ENCODE measurements at places on chromosomes 1 and 21.

- DNase-seq, result no peak
Measured at GRCh38 chr1:157000686-157001085, 44.9 kb downstream of the ARHGEF11 start.

DNA sequence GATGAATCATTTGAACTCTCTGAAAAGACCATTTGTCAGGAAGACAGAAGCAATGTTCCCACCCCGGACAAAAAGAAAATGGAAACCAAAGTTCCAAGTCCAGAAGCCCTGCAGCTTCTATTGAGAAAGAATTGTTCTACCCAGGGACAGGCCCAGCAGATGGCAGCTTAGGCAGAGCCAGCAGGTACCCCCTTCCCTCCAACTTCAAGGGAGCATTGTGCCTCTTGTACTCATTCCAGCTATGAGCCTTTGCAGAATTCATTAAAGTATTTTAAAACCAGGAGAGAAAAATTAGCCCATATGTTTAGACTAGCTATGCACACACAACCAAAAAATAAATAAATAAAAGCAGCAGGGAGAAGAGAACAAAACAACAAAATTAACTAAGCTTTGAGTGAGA, 85.2 kb upstream of the KCND3 start:
- DNase-seq, result no peak

DNA sequence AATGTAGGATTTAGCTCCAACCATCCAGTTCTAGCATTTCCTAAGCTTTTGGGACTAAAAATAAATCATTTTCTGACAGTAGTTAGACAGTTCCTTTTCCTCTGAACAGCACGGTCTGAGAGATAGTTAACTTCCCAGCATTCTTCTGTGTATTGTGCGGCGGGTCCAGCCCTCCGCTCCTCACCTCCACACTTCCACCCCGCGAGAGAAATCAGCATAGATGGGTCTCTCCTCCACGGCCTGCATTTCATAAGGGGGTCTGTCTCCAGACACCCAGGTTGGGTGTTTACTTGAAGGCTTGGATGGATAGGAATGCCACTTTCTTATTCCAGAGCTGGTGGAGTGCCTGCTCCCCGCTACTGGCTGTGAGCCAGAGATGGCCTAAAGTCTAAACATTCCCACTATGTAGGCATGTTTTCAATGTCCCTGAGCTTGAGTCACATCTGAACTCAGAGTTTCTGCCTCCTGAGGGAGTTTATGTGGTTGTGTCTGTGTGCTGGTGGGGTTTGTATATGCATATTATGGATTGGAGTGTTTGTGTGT, 38.0 kb upstream of the PPP2R5A start:
- DNase-seq, result no peak

GRCh38 chr1:76627901-76628300, 239.4 kb upstream of the ST6GALNAC5 start:
- no peak for DNase-seq

DNA sequence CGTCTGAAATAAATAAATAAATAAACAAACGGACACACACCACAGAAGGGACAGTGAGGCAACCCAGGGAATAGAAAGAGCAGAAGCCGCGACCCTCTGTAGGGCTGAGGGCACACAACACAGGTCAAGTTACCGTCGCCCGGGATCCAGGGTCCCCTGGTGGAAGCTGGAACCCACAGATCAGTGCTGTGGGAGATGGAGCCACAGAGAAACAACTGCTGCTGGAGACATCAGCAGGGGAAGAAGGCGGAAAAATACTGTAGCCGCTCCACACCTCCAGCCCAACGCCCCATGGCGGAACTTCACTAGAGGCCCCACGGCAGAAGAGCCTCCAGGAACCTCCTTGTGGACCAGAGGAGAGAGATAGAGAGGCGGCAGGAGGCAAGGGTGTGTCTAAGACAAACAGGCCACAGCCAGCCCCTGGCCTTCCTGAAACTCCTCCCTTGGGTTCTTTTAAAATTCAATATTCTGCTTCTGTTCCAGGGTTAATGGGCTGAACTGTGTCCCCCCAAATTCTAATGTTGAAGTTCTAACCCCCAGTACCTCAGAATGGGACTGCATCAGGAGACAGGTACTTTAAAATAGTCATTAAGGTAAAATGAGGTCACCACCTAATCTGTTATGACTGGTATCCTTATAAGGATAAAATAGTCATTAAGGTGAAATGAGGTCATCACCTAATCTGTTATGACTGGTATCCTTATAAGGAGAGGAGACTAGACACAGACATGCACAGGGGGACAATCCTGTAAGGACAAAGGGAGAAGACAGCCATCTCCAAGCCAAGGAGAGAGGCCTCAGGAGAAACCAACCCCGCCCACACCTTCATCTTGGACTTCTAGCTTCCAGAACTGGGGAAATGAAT, 7.7 kb upstream of the HLCS start:
- DNase-seq, result no peak

GRCh38 chr1:169106921-169107602, 572 bp downstream of the ATP1B1 start:
- no peak for DNase-seq

GRCh38 chr1:245752561-245752960, 597.8 kb downstream of the KIF26B start:
- DNase-seq, result no peak

DNA sequence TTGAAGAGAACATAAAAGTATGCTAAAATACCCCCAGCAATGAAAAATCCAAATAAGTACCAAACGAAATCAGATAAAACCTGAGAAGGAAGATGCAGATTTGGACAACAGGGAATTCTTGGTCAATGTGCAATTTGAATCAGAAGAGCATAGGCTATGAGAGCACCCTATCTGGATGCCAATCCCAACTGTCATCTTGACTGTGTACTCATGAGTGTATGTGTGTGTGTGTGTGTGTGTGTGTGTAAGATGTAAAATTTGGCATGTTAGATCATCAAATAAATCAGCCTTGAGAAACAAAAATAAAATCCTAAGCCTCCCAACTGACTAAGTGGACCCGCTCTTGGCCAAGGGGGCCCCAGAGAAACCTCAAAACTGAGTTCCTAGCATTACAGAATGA, 18.0 kb upstream of the SPRR2G start:
- no peak for DNase-seq

GRCh38 chr1:47187231-47187925, 2.5 kb downstream of the PDZK1IP1 start:
- no peak for DNase-seq

DNA sequence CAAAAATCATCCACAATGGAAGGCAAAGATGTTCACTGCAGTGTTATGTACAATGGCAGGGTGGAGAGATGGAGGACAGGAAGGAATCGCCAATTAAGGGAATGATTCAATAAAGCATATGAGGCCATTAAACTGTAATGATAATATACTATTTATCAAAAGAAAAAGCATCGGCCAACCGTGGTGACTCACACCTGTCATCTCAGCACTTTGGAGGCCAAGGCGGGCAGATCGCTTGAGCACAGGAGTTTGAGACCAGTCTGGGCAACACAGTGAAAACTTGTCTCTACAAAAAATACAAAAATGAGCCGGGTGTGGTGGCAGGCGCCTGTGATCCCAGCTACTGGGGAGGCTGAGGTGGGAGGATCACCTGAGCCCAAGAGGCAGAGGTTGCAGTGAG, 89.1 kb downstream of the SSBP3 start:
- DNase-seq, result no peak

DNA sequence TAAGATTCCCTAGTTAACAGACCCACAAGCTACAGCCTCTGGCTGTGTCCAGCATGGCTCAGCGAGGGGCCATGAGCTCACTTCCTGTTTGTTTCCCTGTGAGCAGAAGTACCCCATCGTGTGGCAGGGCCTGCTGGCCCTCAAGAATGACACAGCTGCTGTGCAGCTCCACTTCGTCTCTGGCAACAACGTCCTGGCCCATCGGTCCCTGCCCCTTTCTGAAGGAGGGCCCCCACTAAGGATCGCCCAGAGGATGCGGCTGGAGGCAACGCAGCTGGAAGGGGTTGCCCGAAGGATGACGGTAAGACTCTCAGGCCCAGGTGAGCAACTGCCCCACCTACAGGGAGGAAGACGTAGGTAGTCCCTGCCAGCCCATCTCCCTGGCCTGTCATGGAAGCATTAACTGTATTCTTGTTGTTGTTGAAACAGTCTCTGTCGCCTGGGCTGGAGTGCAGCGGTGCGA, 38.2 kb downstream of the ZBTB17 start:
- no peak for DNase-seq

GRCh38 chr1:196088541-196088940, 519.7 kb downstream of the KCNT2 start:
- DNase-seq, result no peak

GRCh38 chr1:229379846-229380245, 37.0 kb upstream of the CCSAP start:
- DNase-seq, result no peak

GRCh38 chr1:114468710-114469468, 42.1 kb downstream of the TRIM33 start:
- no peak for DNase-seq

DNA sequence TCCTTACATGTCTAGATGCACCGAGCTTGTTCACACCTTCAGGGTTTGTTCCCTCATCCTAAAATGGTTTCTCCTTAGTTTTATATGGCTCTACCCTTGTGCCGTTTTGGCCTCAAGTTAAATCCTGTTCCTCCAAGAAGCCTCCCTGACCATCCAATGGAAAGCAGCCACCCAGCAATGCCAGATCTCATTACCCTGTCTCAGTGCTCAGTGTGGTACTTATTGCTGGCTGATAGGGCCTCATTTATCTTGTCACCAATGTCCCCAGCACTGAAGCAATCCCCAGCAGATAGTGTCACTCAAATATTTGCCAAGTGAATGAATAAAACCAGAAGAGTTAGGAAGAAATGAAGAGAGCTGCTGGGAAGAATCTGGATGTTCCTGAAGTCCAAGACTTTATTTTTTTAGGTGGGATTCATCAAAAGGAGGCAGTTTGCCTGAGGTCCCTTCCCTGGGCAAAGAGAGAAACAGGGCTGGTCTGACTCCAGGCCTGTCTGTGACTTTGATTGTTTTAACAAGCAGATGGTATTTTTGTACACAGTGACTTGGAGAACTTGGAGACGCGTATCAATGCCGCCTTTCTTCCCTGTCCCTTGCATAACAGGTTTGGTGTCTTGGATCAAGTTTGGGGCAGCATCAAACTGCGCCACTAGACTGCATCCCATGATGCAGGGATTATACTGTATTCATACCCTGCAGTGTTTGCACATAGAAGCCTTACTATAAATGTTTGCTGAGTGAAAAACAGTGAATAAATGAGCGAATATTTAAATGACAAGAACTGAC, 221.2 kb downstream of the DISC1 start:
- DNase-seq, result no peak

DNA sequence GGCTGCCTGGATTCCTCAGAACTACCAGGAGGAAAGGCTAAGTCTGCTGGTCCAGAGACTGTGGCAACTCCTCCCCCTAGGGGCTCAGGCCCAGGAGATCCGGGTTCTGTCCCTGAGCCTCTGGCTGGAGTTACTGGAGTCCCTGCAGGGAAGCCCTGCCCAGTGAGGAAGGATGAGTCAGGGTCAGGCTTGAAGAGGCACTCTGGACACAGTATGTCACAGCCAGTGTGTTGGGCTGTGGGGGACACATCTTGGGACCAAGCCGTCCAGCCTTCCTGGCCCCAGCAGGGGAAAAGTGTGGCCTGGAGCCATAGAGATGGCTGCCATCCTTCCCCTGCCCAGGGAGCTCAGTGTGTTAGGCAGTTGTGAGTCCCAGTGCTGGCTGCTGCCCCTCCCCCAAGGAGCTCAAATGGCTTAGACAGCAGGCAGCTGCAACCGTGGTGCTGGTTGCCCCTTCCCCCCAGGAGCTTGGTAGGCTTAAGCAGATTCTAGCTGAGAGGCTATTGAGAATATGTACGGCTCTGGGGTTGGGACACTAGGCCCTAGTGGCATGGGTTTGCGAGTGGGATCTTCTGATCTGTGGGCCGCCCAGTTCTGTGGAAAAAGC, 28.2 kb upstream of the RABGAP1L start:
- no peak for DNase-seq

DNA sequence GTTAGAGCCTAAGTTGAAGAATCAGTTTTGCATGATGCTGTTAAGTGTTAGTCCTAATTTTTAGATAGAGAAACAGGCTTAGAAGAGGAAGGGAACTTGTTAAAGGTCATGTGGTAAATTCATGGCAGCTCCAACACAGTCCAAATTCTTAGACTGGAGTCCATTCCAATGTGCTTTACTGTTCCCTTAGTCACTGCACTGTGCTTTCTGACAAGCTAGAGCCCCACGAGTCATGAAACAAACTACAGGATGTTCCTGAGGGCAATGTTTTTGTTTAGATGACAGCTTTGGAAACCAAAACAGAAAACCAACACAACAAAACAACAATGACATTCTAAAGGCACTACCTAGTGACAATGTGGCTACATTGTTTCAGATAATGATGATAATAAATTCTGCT, 23.1 kb upstream of the RGS4 start:
- DNase-seq, result no peak

GRCh38 chr1:93324486-93325464, 20.9 kb upstream of the DR1 start:
- DNase-seq, result no peak

DNA sequence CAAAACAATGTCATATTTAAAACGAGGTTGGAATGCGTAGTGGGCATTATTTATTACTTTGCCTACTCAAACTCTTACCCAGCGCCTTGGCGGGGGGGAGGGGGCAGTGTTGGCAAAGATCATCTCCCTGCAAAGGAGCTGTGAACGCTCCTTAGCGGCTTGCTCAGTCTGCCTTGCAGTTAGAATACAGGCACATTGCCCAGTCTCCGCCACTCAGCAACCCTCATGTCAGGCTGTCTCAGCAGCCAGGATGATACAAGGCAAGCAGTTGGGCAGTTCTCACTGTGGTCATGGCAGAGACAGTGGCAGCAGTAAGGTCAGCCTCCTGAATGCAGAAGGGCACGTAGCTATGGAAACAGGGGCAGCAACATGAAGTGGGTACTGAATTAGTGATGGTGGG, 170.4 kb upstream of the KCNK2 start:
- peak; percentile 6 for DNase-seq

DNA sequence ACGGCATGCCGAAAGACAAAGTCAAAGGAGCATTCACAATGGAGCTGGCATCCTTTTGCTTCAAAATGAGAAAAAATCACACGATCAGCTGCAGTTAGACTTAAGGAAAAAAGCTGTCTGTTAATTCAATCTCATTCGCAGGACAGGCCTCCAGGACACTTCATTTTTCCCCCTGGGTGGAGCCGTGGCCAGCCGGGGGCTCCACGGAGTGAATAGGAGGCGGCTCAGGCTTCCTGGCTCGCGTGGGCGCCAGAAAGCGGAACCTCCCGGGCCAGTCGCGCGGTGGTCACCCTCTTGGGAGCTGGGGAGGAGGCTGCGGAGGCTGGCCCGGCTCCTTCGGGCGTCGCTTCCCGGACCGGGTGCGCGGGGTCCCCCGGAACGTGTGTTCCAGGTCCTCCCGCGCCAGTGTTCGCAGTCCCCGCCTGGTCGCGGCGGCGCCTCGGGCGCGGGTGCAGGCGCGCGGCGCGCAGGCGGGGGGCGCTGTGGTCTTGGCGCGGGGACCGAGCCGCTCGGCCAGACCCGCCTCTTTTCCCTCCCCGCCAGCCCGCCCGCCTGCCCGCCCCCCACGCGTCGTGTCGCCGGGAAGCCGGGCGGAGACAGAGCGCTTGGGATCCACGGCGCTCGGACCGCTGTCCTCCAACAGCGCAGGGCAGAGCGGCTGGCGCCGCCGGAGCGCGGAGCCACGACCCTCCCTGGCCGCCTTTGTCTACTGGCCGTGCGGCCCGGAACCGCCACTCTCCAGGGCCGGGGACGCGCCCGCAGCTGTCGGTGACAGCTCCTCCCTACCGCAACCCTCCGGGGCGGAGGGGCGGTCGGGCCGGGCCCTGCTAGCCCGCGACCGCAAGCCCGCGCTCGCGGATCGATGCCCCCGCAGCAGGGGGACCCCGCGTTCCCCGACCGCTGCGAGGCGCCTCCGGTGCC, at the start of gene RHOU:
Gene RHOU, plus strand, starts transcription at position 599 of the 921 bp plus-strand sequence. Its CDS starts 264 bp downstream, at position 863.
- DNase-seq, result peak; percentile 89

- no peak for DNase-seq
Measured at GRCh38 chr1:168555508-168556046, 11.8 kb upstream of the XCL2 start.

GRCh38 chr1:33363470-33363861, 42.6 kb upstream of the A3GALT2 start:
- peak; percentile 89 for DNase-seq

All from Ammon's horn (tissue), 1 donor.